ENCODE measurements at places on chromosomes 3 and 15.

DNA sequence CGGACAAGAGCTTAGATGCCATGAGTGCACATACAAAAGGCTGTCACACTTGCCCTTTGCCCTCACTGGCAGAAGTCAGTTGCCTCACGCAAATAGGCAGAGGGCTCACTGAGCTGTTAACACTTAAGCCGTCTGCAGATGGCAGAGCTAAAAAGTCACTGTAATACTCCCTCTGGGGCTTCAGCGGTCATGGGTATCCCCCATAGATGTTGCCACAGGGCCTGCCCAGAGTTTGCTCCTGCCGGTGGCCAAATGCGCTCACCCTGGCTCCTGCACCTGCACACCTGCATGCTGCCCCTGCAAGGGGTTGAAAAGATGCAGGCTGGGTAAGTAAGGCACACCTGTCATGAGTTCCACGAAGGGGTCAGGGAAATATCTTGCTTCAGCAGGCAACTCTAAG is 741.5 kb downstream of the EDEM1 start:
- no peak for DNase-seq

DNA sequence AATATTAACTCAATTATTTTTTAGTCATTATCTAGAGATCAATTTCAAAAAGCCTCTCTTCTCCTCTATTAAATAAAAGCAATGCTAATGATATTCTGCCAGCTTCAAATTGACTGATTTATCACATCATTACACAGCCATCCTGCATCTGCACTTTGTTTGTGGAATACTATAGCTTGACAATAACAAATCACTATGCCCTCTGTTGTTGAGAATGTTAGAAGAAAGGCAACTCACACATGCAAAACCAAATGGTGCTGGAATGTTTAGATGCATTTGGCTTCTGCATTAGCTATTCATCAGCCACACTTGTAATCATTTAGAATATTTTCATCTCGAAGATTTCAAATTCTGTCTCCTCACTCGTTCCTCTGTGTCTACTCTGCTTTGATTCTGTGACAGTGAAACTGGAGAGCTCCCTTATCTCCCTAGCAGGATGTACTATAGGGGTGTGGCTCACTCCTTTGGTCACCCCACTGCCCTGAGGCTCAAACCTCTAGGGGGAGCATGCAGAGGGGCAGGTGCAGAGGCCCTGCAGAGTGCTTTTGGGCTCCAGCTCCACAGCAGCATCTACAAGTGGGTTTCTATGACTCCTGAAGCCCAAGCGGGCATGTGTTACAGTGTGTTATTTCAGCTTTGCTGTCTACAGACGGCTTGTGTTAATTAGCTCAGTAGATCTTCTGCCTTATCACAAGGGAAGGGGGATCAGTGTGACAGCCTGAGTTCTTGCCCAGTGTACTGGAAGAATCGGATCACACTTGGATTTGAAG is 454.1 kb upstream of the BCHE start:
- no peak for DNase-seq

- no peak for DNase-seq
These were observed 16.8 kb downstream of the BMF start for GRCh38 chr15:40091861-40092255.

DNA sequence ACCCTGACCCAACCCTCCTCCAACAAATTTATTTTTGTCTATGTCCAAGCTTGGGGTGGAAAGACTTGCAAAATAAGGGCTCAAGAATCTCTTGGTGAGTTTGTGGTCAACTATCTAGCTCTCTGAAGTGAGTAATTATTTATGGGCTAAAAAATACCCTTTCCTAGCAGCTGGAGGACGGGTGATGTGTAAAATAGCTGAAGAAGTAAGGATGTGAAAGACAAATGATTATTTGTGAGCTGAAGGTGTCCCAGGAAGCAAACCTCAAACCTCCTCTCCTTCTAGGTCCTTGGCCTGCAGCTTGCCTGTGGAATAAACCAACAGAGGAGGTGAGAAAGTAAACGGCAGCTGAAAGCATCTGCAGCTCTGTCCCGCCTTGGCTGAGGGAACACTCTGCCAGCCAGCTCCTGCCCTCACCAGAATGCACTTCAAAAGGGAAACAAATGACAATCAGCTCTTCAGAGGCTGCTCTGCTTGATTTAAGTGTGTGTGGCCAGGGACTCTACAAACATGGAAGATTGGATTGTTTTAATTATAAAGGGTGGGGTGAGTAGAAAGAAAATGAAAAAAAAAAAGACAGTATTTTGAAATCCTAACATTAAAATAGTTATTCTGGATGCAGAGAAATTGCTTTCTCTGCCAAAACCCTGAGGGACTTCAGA is 60.3 kb downstream of the TM4SF4 start:
- no peak for DNase-seq

- DNase-seq: no peak
These were observed 8.9 kb downstream of the ECE2 start for GRCh38 chr3:184284696-184285095.

GRCh38 chr15:39195961-39196486 is 384.9 kb upstream of the THBS1 start:
- DNase-seq: peak; percentile 68

- no peak for DNase-seq
These were observed 293.9 kb downstream of the CADM2 start for GRCh38 chr3:85252686-85253085.

GRCh38 chr3:49618412-49618811 is 55.7 kb upstream of the APEH start:
- DNase-seq: no peak

Data from T1000 (cell line).